ENCODE measurements at places on chromosomes 11 and 22.

DNA sequence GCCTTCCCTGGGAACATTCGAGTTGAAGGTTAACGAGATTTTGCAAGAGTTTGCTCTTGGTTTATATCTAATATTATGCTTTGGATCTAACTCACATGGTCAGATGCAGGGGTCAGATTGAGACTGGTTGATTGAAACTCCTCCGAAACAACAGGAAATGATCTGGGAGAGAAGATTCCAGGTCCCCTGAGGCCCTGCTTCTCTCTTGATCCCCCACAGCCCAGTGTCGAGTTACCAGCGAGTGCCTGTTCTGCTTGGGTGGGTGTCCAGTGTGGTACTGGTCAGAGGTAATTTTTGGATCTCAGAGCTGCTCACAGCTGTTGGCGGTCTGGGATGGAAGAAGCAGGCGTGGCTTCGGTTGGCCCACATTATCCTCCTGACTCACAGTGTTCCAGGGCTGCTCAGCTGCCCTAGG lies 9.2 kb downstream of the FBLN1 start:
- no peak for DNase-seq

GRCh38 chr11:68508425-68508824 lies 47.9 kb downstream of the PPP6R3 start:
- DNase-seq, result no peak

- DNase-seq, result no peak
Measured at GRCh38 chr11:16603245-16603644, 135.2 kb upstream of the C11orf58 start.

- no peak for DNase-seq
Measured at GRCh38 chr11:13939961-13940906, 22.3 kb upstream of the SPON1 start.

GRCh38 chr11:114089748-114090147 lies 30.2 kb downstream of the ZBTB16 start:
- no peak for DNase-seq

DNA sequence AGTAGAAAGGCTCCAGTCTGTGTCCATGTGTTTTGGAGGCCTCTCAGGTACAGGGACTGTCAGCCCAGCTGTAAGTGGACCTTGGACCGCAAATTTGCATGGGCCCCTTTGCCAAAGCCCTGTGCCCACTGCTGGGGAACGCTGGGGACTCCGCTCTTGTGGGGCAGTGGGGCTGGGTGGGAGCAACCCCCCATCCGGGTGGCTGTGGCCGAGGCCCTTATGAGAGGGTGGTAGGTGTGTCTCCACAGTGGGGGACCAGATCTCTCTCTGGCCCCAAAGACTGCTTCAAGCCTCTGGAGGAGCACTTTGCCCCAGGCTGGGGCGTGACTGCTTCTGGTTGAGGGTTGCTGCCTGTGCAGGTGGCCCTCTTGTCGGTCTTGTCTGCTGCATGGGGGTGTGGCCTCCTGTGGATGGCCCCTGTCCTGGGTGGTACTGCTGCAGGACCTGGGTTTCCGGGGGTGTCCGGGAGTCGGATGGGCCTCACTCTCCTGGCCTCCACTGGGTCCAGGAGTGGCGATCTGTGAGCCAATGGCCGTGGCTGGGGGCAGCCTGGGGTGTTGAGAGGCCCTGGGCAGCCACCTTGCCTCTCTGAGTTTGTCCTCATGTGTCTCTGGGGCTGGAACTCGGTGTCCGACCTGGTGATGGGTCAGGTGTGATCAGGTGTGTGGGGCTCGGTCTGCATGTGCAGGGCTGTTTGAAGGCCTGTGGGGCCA lies 15.9 kb downstream of the KCNQ1 start:
- DNase-seq, result no peak

GRCh38 chr11:44775985-44776446 lies 49.3 kb downstream of the TSPAN18 start:
- DNase-seq, result no peak

- DNase-seq, result no peak
Measured at GRCh38 chr22:47191671-47192650, 429.5 kb downstream of the TBC1D22A start.
